ENCODE measurements at places on chromosomes 6 and 20.

DNA sequence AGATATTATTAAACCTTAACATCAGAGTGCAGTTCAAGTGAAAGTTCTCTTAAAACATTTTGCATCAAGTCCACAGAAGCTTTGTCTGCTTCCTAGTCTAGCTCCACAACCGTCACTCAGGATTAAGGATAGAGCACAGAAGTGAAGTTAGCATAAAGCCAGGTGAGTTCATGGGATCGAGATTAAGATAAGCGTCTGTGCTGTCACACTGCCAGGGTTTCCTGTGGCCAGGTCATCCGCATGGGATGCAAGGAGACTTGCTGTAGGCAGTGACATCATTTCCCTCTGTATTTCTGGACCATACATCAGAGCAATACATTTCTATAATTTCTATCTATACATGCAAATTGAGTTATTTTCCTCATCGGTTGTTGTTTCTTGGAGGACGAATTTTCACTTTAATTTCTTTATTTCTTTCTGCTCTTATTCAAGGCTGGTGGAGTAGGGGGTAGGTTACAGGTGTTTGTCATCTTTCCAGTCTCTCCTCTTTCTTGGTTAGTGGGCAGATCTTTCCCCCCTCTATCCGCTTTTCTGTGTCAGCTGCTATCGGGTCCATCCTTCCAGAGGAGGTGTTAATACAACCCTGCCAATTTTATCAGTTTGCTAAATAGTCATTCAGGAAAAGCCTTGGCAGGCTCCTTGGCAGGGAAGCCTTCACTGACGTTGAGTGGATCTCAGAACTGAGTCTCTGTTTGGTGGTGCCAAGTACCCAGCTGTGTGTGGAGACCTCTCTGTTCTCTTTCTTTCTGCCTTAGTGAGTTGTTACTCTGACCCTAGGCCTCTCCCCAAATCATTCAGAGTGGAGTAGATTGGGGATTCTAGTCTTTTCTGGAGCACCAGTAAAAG, 307.6 kb upstream of the MAP3K7 start:
- DNase-seq: no peak

GRCh38 chr6:40400738-40401137, 186.4 kb downstream of the LRFN2 start:
- no peak for DNase-seq

- DNase-seq: no peak
Measured at GRCh38 chr6:71012866-71013469, 56.1 kb upstream of the B3GAT2 start.

- no peak for DNase-seq
Measured at GRCh38 chr6:163354085-163354484, 60.4 kb upstream of the QKI start.

DNA sequence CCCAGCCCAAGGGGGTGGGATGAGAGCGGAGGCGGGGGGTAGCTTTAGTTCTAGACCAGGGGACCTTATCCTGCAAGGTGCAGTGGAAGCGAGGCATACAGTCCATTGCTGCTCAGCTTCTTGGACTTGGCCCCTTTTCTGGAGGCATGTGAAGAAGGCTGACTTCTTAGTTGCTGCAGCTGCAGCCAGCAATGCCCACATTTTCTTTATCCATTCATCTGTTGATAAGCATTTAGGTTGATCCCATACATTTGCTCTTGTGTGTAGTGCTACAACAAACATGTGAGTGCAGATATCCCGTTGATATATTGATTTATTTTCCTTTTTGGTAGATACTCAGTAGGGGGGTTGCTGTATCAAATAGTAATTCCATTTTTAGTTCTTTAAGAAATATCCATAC, 461.2 kb upstream of the IMPG1 start:
- no peak for DNase-seq

GRCh38 chr20:53255102-53255710, 283.0 kb downstream of the TSHZ2 start:
- no peak for DNase-seq

DNA sequence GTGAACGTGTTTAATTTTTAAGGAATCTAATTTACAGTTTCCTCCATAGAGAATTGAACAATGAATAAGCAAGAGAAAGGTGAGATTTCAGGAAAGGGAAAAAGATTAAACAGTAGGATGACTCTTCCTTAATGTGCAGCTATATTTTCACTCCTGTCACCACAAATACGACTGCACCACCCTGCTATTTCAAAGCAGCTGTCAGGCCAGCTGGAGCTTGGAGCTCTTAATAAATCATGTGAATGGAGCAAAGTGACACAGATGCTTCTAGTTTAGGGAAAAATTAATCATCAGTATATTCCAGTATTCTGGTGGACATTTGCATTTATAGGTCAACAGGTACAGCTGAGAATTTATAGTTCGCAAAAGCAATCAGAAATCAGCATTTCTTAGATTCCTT, 56.5 kb upstream of the PKIB start:
- DNase-seq: no peak

- DNase-seq: no peak
Measured at GRCh38 chr6:145895802-145896201, 68.4 kb downstream of the SHPRH start.

DNA sequence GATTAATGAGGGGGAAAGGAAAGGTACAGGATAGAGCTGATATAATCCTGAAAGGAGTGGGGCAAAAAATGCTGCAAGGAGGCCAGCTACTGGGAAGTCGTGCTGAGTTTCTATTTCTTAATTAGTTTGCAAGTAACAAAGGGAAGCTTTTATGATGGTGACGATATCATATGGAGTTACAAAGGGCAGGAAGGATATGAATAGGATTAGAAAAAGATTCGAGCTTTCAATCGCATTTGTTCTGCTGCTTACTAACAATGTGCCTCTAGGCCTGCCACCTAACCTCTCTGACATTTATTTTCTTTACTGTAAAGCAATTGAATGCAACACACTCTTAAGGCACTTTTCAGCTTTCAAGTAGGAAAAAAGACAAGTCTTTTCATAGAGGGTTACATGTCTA, 219.2 kb downstream of the CLVS2 start:
- DNase-seq: no peak

DNA sequence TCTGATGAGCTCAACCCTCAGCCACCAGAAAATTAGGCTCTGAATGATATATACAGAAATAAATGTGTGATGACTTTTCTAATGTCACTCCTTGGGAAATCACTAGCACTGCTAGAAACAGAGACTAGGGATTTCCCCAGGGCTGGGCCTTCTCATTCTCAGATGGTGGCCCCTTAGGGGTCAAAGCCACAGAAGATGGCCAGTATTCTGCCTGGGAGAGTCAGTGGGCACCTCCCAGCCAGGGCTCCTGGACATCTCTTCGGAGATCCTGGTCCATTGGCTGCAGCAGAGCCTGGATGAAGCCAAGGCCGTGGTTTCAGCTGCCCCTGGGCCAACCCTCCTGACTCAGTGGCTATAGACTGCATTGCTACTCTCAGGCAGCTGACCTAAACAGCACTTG, 276.9 kb upstream of the SUPT3H start:
- DNase-seq: no peak

DNA sequence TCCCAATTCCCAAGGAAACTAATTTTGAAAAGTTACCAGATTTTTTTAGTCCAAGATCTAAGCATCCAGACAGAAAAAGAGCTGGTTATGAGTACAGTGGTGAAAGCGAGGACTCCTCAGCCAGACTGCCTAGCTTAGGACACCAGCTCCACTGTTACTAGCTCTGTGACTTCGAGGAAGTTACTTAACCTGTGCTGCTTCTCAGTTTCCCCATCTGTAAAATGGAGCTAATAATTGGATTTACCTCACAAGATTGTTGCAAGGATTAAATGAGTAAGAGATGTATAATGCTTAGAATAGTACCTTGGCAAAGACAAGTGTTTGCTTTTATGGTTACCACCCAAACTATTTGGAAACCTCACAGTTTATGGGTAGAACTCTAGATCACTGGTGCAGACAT, 1.1 kb downstream of the NT5DC1 start:
- no peak for DNase-seq
